ENCODE measurements at places on chromosomes 4 and X.

GRCh38 chrX:46044486-46044885, 500.7 kb downstream of the ZNF674 start:
- no peak for DNase-seq

DNA sequence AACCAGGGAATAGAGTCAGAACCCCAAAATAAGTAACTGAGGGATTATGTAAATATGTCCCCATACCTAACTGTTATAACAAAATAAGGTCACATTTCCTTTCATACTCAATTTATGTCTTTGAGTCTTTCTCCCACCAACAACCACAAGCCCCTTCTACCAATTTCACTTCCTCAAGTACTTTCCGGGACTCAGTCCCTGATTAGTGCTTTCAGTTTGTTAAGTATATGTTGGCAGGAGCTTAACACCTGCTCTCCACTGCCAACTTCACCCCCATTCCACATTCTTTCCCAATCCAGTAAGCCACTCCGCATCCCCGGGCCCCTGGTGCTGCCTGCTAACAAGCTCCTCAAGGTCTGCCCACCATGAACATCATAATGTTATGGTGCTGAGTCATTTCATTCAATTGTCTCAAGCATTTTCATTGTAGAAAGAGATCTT, 71.3 kb upstream of the SPRY1 start:
- DNase-seq = no peak

GRCh38 chr4:125187226-125188176, 127.3 kb upstream of the FAT4 start:
- no peak for DNase-seq

GRCh38 chrX:138718941-138719340, 7.4 kb upstream of the FGF13 start:
- DNase-seq = no peak

DNA sequence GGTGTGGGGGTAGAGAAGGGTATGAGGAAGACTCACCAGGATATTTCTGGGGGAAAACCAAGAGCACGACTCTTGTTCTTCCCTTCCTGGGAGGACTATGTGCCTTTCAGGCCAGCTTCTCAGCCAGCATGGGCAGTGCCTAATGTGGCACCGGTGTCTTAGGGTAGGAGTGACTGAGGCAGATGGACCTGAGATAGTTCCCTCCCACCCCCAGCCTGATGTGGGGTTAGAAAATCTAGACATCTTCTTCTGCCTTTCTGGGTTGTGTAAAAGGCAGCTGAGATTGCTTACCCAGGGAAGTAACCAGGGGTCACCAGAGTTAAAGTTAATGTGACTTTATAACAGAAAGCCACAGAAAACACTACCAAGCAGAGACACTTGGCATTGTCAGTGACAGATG, 127.3 kb downstream of the TMA16 start:
- no peak for DNase-seq

DNA sequence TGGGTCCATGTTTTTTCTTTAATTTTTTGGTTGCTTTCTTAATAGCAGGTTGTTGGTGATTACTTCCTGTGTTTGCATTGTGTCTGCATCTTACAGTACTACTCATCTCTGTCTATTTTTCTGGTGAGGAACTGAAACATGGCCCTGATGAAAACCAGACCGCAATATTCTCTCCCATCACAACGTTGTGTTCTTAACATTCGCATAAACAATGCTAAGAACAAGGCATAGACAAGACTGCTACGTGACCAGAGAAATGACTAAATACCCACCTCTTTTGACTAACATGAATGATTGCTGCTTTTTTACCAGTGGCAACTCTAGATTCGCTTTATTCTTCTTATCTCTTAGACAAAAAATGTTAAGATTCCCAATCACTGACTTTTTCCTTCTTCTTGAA, 179.1 kb downstream of the GC start:
- no peak for DNase-seq

GRCh38 chr4:90648791-90649190, 521.6 kb downstream of the CCSER1 start:
- DNase-seq = no peak

GRCh38 chr4:68342134-68342533, 7.8 kb downstream of the YTHDC1 start:
- no peak for DNase-seq
